DMS153 (cell line): ENCODE measurements at places on chromosomes 5 and 9.

DNA sequence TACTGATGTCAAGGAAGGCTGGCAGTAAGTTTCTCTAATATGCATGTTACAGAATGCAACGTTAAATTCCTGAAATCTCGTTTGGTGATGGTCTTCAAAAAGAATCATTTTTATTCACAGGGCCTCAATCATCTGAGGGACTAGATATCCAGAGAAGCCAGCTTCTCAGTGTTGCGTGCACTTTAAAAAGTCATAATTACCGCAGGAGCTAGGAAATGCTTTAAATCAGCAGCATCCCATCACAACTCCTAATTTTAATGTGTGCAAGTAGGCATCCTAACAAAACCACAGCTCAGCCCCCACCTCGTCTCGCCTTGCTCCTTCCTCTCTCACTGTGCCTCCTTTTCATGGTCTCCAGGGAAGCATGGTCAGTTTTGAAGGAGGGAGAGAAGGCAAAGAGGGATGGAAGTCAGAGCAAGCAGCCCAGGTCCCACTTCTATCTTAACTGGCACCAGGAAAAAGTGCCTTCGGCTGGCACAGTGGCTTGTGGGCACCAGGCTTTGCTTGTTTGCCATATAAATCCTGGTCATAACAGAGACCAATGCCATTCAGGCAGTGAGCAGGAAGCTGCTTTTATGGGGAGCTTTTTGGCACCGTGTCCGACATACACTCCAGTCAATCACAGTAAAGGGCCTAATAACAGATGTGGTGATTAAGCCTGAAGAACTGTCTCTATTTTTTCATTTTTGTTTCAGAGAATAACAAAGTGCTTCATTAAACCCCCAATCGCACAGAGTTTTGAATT lies 21.4 kb downstream of the MEGF10 start:
- peak; percentile 2 for DNase-seq

DNA sequence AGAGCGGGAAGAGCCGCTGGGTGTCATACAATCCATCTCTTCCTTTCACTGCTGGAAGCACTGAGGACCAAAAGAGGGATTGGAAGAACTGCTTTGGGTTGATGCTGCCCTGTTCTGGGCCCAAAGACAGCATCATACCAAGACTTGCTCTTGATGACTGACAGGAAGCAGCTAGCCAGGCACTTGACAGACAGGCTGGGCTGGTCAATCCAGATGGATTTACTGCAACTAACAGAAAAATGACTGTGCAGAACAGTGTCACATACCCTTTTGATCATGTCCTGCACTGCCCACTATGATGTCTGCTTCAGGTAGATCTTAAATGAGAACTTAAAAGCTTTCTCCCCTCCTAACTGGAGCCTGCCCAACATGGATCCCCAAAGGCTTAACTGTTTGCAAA lies 157.6 kb downstream of the CRB2 start:
- DNase-seq = no peak

DNA sequence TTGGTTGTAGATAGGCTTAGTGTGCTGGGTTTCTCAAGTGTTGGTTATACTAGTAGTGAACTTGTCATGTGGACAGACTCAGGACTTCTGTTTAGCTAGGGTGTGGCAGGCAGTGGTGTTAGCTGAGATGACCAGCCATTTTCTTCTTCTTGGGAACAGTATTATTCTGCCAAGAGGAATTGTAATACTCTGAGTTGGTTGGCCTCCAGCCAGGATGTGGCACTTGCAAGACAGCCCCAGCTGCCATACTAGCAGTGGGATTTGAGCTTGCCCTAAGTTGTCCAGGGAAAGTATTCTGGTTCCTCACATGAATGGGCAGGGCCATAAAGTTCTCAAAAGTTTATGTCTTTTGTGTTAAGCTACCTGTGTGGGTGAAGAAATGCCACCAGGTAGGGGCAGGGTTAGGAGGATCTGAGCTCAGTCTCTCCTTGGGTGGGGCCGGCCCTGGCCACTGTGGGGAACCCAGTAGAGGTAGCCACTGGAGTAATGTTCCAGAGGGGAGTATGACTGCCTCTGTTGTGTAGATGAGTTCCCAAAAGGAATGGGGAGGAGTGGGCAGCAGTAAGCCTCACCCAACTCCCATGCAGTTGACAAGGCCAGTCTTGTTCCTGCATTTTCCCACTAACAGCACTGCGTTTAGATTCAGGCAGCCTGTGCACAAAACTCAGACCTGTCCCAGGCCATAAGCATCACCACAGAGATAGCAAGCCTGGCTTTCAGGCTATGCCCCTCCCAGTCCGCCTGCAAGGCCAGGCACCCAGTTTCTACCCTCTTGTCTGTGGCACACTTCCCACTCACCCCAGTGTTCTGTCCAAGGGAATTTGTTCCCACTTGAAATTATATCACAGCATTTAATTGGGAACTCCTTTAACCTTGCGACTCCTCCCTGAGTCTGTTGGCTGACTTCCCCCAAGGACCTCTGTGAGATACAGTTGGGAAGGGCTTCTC lies 250.7 kb downstream of the ANXA1 start:
- DNase-seq = no peak

DNA sequence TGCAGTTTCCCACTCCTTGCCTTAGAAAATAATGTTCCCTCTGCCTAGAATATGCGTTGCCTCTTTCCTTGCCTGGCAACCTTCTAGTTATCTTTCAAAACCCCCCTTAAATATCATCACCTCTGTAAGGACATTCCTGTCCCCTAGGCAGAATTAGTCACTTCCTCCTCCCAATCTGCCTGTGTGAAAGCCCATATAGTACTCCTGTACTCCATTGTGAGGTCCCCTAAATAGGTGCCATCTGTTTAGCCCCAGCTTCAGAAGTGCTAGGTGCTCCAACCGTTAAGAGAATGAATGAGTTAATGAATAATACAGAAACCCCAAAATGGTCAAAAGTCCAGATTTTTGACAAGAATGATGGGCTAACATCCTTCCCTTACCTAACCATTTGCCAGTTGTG lies 181.4 kb downstream of the GDNF start:
- DNase-seq = no peak

- DNase-seq = no peak
These were observed 121.4 kb downstream of the ASTN2 start for GRCh38 chr9:117293206-117294114.

GRCh38 chr5:160011471-160011870 lies 2.5 kb downstream of the TTC1 start:
- DNase-seq = no peak

DNA sequence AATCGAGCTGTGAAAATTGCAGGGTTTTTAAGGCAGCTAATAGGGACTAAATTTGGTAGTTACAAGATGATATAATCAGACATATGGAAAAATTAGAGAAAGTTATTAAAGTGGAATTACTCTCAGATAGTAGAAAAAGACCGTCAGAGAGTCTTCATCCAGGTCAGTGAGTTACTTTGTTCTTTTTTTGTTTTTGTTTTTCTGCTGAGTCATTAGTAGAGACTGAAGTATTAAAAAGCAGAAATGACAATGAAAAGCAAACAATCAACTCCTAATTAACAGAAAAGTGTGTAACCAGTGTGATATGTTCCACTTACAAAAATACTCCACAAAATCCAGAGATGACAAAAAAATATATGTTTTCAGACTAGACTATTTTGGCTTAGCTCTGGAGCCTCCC lies 480.4 kb upstream of the COX7C start:
- DNase-seq = no peak

- no peak for DNase-seq
These were observed 152.9 kb downstream of the PIK3R1 start for GRCh38 chr5:68368311-68369022.

DNA sequence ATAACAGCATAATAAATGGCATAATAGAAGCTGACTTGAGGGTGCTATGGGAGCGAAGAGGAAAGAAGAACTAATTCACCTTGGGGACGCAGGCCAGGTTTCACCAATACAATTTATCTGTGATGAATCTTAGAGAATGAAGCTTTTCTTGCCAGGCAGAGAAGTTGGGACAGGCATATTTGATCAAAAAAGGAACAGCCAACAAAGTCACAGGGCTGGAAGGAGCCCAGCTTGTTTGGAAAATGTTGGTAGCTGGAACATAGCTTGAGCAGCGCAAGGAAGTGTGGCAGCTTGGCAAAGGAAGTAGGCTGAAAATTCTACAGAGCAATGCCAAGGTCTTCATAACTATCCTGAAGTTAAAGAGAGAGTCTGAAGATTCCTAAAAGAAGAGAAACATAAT lies 181.5 kb upstream of the OR13F1 start:
- DNase-seq = no peak

- no peak for DNase-seq
These were observed 675.2 kb upstream of the WWC1 start for GRCh38 chr5:167616043-167616890.

DNA sequence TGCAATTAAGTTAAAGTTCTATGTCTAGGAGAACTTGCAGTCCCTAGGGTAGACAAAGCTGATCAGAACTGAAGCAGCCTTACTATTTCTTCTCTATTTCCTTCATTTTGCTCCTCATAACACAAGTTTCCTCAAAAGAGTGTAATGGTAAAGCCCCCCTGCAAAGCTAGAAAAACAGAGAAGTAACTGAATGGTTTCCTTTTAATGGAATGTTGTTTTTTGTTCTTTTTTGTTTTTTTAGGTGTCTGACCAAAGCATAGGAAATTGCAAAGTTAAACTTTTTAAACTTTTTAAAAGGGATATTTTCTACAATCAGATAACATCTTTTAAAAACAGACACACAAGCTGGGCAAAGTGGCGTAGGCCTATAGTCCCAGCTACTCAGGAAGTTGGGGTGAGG lies 145.7 kb downstream of the TLE1 start:
- no peak for DNase-seq

GRCh38 chr9:71955300-71955915 lies 44.0 kb downstream of the C9orf85 start:
- DNase-seq = no peak

DNA sequence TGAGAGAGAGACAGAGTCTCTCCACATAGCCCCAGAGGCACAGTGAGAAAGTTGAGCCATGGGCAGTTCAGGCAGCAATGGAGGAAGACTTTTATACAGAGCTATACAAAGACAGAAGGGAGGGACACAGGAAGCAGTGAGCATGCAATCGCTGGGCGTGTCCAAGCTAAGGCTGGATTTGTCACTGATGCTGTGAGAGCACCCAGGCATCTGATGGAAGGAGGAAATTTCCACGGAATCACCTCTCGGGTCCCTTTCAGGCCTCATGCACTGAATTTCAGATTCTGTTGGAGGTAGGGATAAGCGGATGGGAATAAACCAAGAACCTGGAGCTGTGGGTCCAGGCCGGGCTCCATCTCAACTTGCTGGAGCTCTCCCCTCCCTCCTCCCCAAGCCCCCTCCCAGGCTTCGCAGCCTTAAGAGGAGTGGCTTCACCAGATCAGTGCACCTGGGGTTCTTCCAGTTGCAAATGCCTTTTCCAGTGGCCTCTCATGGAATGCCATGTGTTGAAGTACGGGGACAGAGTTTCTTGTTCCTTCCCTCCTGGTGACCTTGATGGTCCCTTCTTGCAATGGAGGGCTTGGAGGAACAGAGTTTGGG lies 114.8 kb upstream of the ALDH1B1 start:
- DNase-seq = peak; percentile 8

DNA sequence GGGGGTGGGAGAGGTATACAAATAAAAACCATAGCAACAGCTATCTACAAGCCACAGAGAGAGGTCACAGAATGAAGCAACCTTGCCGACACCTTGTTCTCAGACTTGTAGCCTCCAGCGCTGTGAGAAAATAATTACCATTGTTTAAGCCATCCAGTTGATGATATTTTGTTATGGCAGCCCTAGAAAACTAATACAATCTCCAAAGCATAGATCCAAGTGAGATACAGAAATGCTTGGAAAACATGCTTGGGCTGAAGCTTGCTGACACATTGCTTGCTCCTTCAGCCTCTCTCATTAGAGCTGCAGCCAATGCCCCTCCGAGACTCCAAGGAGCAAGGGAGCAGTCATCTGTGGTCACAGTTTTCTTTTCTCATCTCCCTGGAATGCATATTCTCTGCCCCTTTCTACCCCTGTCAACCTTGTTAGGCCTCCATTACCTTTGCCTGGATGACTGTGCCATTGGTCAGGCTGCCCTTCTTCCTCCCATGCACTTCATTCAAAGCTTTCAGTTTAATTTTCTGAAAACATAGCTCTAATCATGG lies 401.4 kb upstream of the KLF4 start:
- no peak for DNase-seq

- no peak for DNase-seq
These were observed 369.6 kb downstream of the CYLC2 start for GRCh38 chr9:103364753-103365152.

DNA sequence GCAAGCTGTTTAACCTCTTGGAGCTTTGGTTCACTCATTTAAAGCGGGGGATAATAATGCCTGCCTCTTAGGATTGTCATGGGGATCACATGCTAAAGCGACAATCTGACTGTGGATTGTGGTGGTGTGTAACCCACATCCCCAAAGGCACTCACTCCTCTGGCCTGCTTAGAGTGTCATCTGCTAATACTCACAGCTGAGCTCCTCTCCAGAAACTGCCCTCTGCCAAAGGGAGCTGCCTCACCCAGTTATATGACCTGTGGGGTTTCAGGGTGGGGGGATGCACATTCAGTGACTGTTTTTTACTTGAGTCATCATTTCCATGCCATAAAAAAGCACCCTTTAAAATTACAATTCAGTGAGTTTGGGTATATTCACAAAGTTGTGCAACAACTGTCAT lies 110.0 kb upstream of the SPOCK1 start:
- no peak for DNase-seq

GRCh38 chr5:67770431-67771025 lies 445.0 kb upstream of the PIK3R1 start:
- no peak for DNase-seq

- no peak for DNase-seq
These were observed 66.0 kb upstream of the ZFAND5 start for GRCh38 chr9:72431036-72431435.

- no peak for DNase-seq
These were observed 226.8 kb upstream of the ATP10B start for GRCh38 chr5:161078793-161079192.

GRCh38 chr5:179768326-179769085 lies 25.3 kb upstream of the LTC4S start:
- no peak for DNase-seq

GRCh38 chr5:57067597-57067924 lies 106.3 kb upstream of the GPBP1 start:
- no peak for DNase-seq

DNA sequence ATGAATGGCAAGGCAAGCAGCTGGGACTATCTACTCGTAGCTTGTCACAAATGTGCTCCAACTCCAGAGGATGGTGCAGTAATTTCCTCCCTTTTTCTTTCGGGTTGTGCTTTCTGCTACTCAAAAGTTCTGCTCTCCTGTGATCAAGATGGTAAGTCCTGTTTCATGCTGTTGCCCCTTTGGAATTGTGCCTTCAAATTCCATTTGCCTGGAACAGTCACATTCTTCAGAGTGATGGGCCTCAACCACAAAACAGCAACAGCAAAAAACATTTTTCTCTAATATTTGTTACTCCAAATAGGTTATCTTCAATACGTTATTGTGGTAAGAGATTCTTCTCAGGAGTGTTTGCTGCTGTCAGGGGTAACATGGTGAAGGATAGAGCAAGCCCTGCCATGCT lies 209.3 kb downstream of the PALM2AKAP2 start:
- no peak for DNase-seq

- DNase-seq = no peak
These were observed 212.1 kb downstream of the SLF1 start for GRCh38 chr5:94830520-94830919.

- DNase-seq = no peak
These were observed 10.3 kb upstream of the ANKHD1 start for GRCh38 chr5:140391312-140391711.

- no peak for DNase-seq
These were observed 4.4 kb downstream of the LRRC8A start for GRCh38 chr9:128886211-128886891.
